Hepatocyte (in vitro differentiated cells): ENCODE measurements at places on chromosomes 11 and 22. TPM values are rescaled to one million over a fixed set of nuclear protein-coding genes. Genes with fewer than 3 reads are reported as not detected.

GRCh38 chr11:120807414-120808150 is 216.3 kb upstream of the TBCEL start:
- DNase-seq: peak; percentile 51

- no peak for DNase-seq
Observed at GRCh38 chr11:76591416-76591815, 79.1 kb downstream of the LRRC32 start.

GRCh38 chr11:8061555-8062428 is 19.2 kb upstream of the TUB start:
- DNase-seq: peak; percentile 3

GRCh38 chr22:45686836-45687235 is 15.2 kb downstream of the ATXN10 start:
- DNase-seq: no peak

GRCh38 chr22:37259540-37260029 is 15.5 kb upstream of the RAC2 start:
- peak; percentile 75 for DNase-seq

DNA sequence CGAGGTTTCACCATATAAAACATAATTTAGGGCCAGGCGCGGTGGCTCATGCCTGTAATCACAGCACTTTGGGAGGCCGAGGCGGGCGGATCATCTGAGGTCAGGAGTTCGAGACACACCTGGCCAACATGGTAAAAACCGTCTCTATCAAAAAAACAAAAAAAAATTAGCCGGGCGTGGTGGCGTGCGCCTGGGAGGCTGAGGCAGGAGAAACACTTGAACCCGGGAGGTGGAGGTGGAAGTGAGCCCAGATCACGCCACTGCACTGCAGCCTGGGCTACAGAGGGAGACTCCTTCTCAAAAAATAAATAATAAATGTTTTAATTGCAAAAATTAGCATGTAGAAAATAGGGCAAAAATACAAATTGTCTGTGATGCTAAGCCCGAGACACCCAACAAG is 993 bp upstream of the SFI1 start:
- DNase-seq: no peak

DNA sequence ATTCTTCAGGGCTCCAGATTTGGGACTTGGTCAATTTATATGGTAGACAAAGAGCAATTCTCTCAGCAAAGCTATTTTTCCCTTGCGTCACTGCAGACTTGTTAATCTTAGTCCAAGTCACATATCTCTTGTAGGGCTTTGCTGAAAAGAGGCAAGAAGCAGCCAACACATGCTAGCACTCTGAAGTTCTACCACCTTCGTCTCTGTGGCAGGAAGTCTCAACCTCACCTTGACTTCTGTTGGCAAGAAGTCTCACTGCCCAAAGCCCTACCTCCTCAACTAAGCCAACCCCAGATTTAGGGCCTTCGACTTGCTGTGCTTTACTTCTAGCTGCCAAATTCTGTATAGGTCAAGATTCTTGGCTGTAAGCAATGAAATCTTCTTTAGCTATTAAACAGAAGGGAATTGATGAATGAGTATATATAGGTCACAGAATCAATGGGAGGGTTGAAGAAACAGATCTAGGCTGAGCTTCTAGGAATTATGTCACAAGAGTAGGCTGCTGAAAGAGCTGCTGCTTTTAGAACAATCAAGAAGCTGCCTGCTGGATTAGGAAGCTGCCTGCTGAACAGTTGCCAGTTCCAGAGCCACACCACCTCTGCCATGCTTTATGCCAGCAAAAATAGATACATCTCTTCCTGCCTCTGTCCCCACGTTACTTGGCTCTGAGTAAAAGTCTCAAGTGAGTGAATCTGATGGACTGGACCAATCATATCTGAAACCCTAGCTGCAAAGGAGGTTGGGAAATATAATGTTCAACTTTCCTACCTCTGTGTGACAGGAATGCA is 17.6 kb upstream of the NCR3LG1 start:
- DNase-seq: no peak

GRCh38 chr11:130001461-130002351 is 929 bp downstream of the PRDM10 start:
- DNase-seq: peak; percentile 63

- peak; percentile 18 for DNase-seq
Observed at GRCh38 chr11:26842478-26843282, 120.8 kb upstream of the SLC5A12 start.

- peak; percentile 42 for DNase-seq
Observed at GRCh38 chr11:117171404-117172061, 7.0 kb upstream of the SIDT2 start.

DNA sequence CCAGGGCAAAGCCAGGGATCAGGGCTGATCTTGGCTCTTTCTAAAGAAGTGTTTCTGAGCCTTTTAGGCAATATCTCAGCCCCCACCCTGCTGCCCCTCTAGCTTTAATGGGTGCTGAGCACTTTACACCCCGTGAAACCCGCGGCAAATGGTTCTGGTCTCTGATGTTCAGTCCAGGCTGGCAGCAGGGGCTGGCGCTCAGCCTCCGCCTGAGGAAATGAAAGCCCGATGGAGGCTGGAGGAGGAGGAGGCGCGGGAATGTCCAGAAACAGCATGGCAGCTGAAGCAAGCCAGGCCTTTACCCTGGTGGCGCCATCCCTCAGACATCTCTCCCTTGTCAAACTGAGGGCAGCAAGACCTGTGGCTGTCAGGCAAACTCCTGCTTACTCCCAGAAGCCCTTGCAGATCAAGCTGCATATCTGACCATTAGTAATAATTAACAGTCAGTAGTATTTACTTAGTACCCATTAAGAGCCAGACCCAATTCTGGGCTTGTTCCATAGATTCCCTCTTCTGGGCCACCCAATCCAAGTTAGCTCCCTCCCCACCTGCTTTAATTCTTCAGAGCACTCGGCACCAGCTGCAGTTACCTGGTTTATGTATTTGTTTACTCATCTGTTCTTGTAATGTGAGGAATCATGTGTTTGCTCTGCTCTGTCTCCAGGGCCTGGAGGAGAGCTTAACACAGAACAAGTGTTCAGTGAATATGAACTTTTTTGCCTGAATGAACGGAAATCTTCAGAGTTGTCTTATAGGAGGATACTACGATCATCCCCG is 15.0 kb upstream of the ALX4 start:
- DNase-seq: peak; percentile 62

DNA sequence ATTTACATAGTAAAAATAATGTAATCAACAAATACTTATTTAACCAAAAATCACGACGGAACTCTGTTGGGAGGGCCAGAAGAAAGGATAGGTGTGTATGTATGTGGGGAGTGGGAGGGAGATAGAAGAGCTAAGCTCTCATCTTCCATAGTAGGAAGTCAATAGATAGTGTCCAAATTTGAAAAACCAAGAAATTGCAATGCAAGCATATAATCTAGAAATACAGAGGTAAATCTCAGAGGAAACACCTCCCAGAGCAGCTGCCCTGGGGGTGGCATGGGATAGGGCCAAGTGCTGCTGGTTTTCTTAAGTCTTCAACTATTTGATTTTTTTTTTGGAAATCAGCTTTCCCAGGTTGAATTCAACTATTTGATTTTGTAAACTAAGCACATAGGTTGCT is 16.9 kb downstream of the C11orf86 start:
- DNase-seq: no peak

- DNase-seq: no peak
Observed at GRCh38 chr22:38083931-38084631, at the start of gene SLC16A8. SLC16A8 (minus strand) TSS chr22:38084184; CDS start chr22:38082873, 1,311 bp downstream.

GRCh38 chr22:33771136-33771535 is 149.1 kb downstream of the LARGE1 start:
- no peak for DNase-seq

- no peak for DNase-seq
Observed at GRCh38 chr11:60872124-60872960, 5.0 kb downstream of the ZP1 start.

DNA sequence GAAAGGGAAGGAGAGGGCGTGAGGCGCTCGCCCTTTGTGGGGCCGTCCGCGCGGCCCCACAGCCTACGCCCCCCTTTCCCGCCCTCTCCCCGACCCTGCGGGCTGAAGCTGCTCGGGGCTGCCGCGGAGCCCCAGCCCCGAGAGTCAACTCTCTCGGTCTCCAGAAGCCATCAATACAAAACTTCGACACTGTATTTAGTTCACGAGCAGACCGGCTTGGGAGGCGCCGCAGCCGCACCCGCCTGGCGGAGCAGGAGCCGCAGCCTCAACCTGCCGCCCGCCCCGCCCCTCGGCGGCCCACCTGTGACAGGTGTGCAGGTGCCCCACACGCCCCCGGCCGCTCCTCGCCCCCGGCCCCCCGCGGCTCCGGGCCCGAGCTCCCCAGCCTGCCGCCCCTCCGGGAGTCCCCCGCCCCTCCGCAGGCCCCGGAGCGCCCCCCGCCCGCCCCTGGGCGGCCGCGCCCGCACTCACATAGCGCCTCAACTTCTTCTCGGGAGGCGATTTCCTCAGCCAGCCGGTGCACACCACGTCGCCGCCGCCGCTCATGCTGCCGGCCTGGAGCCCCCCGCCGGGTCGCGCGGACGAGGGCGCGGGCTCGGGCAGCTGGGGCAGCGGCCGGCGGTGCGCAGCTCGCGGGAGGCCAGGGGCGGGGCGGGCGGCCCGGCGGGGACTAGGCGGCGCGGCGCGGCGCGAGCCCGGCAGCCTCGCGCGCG is at the start of gene GAB2:
TSS of gene GAB2 (minus strand) at position 646 of the 713 bp plus-strand sequence. CDS start at position 546, 100 bp downstream.
- DNase-seq: peak; percentile 57

GRCh38 chr11:110207123-110207522 is 89.3 kb downstream of the RDX start:
- no peak for DNase-seq

DNA sequence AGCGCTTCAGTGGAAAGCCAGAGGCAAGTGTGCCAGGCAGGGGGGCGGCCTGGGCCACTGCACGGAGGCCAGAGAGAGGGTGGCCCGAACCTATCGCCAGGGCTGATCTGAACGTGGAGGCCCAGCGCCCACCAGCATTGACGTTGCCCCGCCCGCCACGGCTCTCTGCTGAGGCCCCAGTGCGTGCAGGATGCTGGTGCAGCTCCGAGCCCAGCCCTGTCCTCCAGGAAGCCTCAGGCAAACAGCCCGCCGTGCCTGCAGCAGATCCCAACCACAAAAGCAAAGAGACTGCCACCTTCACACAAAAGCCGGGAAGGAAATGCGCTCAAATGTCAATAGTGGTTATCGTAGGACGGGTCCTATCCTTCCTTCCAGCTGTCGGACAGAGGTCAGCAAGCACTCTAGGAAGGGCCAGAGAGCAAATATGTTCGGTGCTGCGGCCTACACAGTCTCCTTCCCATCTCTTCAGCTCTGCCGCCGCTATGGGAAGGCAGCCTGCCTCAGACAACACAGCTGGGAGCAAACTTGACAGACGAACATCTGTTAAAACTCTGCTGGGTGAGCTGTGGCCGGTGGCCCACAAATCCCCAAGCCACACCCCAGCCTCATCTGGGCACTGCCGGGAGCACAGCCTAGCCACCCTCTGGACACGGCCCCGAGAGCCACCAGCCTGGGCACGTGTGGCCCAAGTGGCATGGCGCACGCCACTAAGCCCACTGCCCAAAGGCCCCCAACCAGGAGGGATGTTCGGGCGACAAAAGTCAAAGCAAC is 146.2 kb downstream of the CRYBB2 start:
- no peak for DNase-seq

DNA sequence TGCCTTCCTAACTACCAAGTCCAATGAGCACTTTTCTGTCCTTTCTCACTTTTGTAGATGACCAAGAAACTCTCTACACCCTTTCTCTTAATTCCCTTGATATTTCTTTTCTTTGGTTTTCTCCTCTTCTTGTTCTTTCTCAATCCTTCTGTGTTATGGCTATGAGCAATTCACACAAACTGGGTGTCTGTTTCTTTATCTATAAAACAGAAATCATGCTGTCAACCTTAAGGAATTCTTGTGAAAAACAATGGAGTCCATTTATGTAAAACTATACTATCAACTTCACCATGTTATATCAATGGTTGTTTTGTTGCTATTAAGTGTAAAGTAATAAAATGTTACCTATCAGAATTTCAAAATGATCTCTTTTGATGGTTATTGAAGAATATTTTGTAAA is 7.2 kb downstream of the MTNR1B start:
- DNase-seq: no peak

DNA sequence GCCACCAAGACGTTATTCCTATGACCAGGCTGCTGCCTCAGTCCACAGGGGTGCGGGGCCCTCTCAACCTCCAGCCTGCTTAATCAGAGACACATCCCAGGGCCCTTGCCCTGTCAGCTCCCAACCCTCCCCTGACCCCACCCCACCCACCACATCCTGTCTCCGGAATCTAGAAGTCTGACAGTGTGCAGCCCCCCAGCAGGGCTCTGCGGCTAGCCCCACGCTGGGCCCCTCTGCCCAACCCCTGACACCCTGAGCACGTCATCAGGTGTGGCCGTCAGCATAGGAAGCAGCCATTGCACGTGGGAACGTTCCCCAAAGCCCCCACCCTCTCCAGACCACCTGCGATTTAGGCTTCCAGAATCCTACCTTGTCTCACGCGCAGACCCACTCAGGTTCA is 34.3 kb upstream of the IGSF9B start:
- DNase-seq: no peak

DNA sequence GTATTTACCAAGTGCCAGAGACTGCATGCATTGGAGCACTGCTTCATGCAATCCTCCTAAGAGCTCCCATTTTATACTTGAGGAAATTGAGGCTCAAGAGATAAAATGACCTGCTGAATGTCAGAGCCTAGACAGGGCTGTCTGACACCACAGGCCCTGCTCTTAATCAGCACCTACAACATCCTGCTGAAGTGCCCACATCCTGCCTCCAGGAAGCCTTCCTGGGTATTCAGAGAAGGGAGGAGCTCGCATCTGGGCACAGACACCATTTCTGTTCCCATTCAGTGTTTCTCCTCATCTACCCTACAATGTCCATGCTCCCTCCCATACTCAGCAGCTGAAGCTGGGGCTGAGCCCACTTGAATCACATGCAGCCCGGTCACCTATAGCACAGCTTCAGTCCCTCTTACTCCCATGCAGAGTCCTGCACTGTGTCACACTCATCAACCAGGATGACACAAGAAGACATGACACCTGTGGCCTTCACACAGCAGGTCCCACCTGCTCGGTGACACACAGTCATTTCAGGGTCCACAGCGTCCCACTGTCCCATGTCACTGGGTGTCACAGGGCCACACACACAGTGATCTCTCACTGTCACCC is 53.1 kb downstream of the PDE2A start:
- DNase-seq: no peak

GRCh38 chr11:29161191-29161590 is 855.6 kb downstream of the KCNA4 start:
- no peak for DNase-seq

FIBIN gene
- 29.9 and 36.7 TPM in 2 replicates for total RNA-seq

KLHDC7B gene
- total RNA-seq: 0.92 and 1.7 TPM in 2 replicates

INPP5J gene
- total RNA-seq: 3.4 and 3.5 TPM in 2 replicates

RGL4 gene
- not detected in 2 replicates for total RNA-seq

TMPRSS5 gene
- 0.20 TPM in 1 of 2 replicates, not detected in the other for total RNA-seq

ADM gene
- 74.1 and 87.8 TPM in 2 replicates for total RNA-seq

OR10G6 gene
- not detected in 2 replicates for total RNA-seq

LRRC74B gene
- 0.20 TPM in 1 of 2 replicates, not detected in the other for total RNA-seq

CTSW gene
- not detected in 2 replicates for total RNA-seq

OR51B5 gene
- total RNA-seq: 0.20 TPM in 1 of 2 replicates, not detected in the other

C1QTNF5 gene
- total RNA-seq: 12.5 and 13.7 TPM in 2 replicates

CCND1 gene
- 69.6 and 80.2 TPM in 2 replicates for total RNA-seq

FXYD2 gene
- total RNA-seq: 72.7 and 100 TPM in 2 replicates
